ENCODE measurements at places on chromosomes 6 and 20.
A peak's percentile ranks its signal among the peaks of the same experiment; 100 is the strongest.

GRCh38 chr6:121548131-121548530 lies 112.7 kb downstream of the GJA1 start:
- DNase-seq, result no peak

- no peak for DNase-seq
Measured at GRCh38 chr6:158009114-158009891, 27.6 kb downstream of the SYNJ2 start.

GRCh38 chr6:134714113-134714512 lies 235.8 kb downstream of the ALDH8A1 start:
- DNase-seq, result no peak

- no peak for DNase-seq
Measured at GRCh38 chr6:53433261-53433950, 84.7 kb upstream of the ELOVL5 start.

DNA sequence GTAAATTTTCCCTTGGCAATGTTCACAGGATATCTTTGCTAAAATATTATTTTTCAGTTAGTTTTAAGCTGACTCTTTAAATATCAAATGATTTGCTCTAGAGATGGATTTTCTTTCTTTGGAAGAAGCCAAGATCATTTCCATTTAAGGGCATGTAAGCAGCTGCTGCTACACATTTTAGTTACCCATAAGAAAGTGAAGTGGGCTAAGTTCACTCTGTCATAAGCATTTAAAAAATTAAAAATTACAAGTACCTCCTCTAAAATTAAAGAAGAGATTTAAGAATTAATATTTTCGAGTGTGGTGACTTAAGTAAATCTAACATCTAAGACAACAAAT lies 1.2 kb upstream of the PLN start:
- DNase-seq, result no peak

GRCh38 chr6:89027756-89028155 lies 52.8 kb upstream of the PNRC1 start:
- DNase-seq, result no peak

- no peak for DNase-seq
Measured at GRCh38 chr6:168504366-168504765, 63.4 kb downstream of the SMOC2 start.

GRCh38 chr20:41110930-41111577 lies 26.3 kb upstream of the PLCG1 start:
- DNase-seq, result no peak

DNA sequence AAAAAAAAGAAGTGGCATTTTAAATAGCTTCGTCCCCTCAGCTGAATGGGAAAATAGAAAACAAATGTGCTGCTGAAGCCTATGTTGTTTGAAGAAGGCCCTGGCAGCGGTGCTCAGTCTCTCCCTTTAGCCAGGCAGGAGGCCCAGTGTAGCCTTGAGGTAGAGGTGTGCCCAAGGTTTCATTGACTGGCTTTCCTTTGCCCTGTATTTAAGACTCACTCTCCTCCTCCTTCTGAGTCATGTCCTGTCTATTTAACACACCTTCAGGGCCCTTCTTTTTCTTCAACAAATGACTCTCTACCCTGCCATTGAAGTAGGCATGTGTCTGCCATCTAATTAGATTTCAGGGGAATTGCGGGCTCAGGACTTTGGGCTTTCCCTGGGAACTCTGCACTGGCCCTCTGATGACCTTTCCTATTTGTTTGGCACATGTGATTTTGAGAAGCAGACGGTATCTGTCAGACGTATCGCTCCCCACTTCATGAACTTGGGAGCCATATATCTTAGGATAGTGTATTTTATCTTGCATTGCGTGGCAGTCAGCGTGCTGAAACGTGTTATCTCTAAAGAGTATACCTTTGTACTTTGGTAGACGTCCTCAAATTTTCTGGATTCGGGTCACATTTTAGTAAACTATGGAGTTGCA lies 4.3 kb downstream of the TJAP1 start:
- DNase-seq, result no peak

DNA sequence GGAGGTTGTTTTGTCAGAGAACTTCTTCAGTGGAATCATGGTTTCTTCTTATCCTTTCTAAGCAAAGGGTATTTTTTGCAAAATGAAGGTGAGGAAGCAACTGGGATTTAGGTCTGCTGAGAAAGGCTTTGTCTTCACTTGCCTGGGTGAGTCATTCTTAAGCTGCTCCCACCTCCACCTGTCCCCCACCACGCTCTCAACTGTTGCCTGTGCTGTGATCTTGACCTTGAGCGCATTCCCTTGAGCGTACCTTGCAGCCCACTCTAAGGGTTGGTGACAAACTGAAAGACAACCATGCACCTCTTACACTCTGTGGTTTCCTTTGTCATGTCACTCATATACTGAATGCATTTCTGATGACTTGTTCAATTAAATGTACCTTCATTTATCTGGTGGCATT lies 641.1 kb downstream of the RNF144B start:
- DNase-seq, result no peak

DNA sequence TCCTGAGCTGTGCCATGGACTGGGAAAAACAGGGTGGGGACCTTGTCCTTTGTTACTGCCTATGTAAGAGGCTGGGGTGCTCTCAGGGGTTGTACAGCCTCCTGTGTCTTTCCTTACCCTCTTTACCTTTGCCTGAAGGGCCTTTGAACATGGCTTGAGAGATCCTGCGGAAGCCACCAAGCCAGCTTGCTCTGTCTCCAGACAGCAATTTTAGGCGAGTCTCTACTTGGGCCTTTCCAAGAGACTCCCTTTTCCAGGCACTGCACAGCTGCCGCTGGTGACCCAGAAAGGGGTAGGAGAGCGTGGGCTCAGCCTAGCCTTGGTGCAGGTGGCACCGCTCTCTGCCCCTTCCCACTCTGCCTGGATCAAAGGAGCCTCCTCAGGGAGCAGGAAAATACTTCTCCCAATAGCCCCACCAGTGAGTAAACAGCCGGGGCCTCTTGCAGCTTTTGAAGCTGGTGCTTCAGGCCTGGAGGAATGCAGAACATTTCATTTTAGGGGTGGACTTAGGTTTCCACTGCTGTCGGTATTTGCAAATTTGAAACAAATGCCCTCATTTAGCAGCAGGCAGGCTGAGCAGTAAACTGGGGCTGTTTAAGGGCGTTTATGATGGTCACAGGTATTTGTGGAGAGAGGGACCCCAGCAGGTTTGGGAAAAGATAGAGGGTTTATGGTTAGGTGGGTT lies 13.9 kb downstream of the PTK7 start:
- no peak for DNase-seq

GRCh38 chr20:36839150-36839549 lies 36.8 kb upstream of the TLDC2 start:
- DNase-seq, result no peak

DNA sequence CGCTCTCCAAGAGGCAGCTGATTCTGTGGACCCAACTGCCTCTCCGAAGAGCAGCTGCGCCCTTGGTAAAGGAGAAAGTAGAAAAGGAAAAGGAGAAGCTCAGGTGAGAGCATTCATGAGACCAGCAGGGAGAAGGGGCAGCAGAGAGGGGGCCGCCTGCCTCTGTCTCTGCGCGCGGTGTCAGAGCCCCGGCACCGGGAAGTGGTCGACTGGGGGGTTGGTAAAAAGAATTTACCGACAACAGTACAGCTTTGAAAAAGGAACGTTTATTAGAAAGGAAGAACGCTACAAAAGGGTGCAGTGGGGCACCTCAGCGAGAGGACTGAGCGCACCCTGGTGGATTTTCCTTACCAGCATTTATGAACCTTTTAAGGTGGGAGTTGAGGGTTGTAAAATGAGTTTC lies 61.9 kb downstream of the GPR6 start:
- DNase-seq, result peak; percentile 45

DNA sequence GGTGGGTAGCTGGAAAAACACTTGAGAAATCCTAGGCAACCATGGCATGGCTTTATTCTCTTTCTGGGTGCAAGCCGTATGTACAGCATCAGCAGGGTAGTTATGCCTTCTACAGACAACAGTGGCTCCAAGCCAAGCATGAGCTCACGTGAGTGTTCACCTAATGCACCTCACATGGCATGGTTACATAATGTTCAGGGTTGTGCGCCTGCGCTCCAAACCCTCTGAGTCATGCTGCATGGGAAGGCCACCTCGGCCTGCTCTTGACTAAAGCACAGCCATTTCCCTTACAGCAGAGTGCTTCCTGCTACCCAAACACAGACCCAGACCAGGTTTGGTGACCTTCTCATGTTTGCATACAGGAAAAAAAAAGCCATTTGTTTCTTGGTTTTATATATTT lies 96.2 kb downstream of the VIP start:
- DNase-seq, result no peak

- DNase-seq, result no peak
Measured at GRCh38 chr20:9672981-9673380, 158.6 kb downstream of the LAMP5 start.

GRCh38 chr6:148814082-148814790 lies 67.4 kb downstream of the UST start:
- no peak for DNase-seq

GRCh38 chr6:13091192-13091591 lies 237.1 kb downstream of the TBC1D7 start:
- DNase-seq, result no peak

- DNase-seq, result no peak
Measured at GRCh38 chr6:44004625-44005506, 122.4 kb downstream of the MRPL14 start.

GRCh38 chr6:167996424-167997199 lies 859 bp upstream of the KIF25 start:
- no peak for DNase-seq

GRCh38 chr20:5550733-5551529 lies 199.3 kb upstream of the SHLD1 start:
- DNase-seq, result no peak

DNA sequence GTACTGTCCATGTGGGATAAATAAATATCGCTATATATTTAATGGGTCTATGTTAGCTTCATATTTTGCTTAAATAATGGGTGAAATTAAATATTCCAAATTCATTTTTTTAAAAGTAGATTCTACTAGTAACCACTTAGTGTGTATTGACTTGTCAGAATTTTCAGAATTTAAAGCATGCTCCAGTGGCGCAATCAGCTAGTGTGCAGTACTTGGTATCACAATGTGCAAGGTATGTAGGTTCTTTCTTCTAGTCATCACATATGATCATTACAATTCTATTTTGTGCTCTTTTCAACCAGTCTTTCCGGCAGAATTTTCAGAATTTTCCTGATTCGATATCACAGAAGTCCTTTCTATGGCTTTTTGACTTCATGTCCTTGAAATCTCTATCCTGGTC lies 32.6 kb downstream of the PDE7B start:
- DNase-seq, result no peak

GRCh38 chr6:21019614-21020013 lies 485.4 kb downstream of the CDKAL1 start:
- DNase-seq, result no peak

GRCh38 chr6:33837971-33838665 lies 34.3 kb upstream of the MLN start:
- no peak for DNase-seq

DNA sequence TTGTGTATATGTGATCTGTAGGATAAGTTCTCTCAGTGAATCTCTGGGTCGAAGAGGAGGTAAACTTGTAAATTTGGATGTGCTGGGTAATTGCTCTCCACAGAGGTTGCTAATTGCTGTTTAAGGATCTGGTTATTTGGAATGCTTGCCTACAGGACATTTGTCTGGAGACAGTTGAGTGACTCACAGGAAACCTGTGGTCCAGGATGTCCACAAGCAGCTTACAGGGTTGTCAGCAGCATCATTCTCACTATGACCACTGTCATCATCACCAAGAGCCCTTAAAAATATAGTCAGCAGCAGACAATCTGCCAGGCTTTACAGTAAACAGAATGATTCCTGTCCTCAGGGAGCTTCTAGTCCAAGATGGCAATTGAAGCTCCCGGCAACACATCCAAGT lies 31.2 kb upstream of the KCNK5 start:
- DNase-seq, result no peak

GRCh38 chr6:155314773-155315515 lies 660 bp upstream of the TFB1M start:
- no peak for DNase-seq

DNA sequence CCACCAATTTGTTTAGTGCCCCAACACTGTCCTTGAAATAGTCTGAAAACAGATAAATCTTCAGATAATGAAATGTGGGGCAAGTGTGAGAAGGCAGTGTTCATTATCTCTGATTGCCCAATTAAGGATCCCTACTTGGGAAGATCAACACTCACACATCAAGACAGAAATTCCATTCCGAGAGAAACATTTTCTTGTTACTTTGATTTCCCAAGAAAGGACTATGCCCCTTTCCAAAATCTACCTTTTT lies 16.2 kb downstream of the HMGN4 start:
- DNase-seq, result no peak

- DNase-seq, result no peak
Measured at GRCh38 chr20:2515203-2515602, 6.5 kb upstream of the ZNF343 start.

DNA sequence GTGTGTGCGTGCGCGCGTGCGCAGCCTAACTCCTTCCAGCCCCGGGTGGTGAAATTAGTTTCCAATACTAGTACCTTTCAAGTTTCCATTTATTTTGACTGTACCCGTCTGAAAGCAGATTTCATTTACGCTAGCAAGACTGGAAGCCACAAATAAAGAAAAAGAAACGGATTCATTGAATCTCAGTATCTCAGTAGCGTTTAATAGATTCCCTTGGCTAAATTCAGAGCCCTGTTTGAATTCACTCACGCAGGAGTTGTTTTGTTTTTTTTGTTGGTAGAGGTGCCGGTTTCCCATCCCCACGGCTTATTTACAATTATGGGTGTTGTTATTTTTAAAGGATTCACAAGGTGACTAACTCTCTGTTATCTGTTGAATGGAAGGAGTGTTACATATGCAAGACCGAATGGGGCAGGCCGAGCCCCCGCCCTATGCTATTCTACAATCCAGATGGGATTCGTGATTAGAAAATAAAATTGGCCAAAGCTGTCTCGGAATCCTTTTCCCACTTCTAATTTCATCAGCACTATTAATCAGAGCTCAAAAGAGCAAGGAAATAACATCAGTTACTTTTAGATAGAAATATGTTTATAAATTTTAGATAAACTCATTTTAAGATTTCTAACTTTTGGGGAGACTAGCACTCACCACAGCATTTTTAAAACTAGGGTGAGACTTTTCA lies 2.3 kb upstream of the INSM1 start:
- no peak for DNase-seq

- no peak for DNase-seq
Measured at GRCh38 chr20:6533351-6533750, 234.1 kb upstream of the BMP2 start.

DNA sequence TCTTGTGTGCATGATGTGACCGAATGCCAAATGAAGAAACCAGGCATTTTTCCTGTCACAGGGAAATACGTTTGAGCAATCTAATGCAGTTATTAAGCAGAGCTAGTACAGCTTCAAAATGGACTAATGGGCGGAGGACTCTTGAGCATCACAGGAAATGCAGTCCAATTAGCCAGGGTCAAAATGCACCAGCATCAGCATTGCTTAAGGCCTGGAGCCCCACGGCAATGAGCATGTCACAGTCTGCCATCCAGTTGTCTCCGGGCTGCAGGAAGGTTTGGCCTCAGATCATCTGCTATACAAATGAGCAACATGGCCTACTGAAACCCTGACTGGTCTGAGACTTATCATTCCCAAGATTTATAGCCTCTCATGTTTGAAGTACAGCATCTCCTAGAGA lies 652.1 kb upstream of the SLC35B3 start:
- no peak for DNase-seq
